ENCODE measurements at places on chromosomes 5 and 9. TPM values are rescaled to one million over a fixed set of nuclear protein-coding genes. Genes with fewer than 3 reads are reported as not detected.
A peak's percentile ranks its signal among the peaks of the same experiment; 100 is the strongest.

- peak; percentile 71 for DNase-seq
Measured at GRCh38 chr9:95880021-95880690, 4.7 kb downstream of the ERCC6L2 start.

GRCh38 chr9:115142517-115143270 is 24.7 kb upstream of the TNC start:
- no peak for DNase-seq

DNA sequence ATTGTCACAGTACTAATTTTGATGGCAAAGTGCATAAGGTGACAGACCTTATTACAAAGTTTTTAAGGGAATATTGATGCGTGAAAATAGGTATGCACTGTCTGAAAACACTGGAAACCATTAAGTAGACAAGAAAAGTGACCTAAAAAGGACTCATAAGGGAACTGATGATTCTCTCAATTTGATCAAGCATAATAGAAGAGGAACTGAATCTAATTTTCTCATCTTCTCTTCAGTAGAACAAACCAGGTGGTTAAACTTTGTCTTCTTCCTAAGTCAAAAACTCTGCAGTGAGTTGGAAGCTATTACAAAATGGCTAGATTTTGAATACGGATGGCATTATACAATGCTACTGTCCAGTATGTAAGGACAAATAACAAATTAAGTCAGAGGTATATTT is 53.4 kb downstream of the RNF145 start:
- DNase-seq = no peak

DNA sequence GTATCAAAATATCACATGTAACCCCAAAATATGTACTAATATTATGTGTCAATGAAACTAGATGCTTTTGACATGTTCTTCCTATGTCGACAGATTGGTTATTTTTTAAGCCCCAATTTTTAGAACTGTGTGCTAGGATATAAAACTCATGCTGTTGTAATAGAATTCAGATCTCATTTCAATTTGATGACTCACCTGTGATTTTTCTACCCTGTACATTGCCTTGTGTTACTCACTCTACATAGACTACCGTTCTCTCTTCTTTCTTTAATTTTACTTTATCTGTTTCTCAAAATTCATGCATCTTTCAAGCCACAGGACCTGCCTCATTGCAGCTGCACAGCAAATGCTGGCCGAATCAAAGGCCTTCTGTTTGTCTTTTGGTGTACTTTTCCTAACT is 284.5 kb downstream of the MAT2B start:
- no peak for DNase-seq

DNA sequence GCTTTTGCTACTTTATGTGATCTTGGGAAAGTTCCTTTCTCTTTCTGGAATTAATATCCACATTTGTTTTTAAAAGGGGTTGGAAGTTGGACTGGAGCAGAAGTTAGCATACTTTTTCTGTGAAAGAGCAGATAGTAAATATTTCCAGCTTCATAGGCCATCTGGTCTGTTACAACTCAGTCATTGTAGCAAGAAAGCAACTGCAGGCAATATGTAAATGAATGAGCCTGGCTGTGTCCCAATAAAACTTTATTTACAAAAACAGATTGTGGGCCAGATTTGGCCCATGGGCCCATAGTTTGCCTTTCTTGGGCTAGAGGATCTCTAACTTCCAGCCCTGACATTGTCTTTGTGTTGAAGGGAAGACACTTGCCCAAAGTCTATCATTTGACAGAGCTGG is 104.4 kb downstream of the ACTL7B start:
- DNase-seq = no peak

DNA sequence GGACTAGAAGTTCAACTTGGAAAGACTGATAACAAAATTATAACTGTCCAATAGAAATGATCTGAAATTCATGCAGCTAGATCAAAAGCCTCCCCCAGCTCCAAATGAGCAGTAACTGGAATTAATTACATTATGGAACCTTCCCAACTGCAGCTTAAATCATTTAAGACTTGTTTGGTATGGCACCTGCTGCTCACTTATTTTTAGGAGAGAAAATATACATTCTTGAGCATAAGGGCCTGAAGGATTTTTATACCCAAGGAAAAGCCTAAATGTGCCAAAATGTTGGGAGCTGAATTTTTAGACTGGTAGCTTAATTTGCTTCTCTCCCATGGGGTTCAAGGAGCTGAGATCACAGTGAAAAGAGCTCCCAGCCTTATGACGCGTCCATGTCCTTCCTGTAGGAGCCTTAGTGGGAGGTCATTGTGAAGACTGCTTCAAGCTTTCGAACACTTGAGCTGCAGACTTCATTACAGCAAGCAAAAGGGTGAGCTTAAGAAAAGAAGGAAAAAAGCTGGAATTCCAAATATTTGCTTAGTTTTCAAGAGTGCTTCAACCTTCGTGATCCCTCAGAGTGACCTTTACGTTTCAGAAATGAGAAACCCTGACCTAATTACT is 276.0 kb downstream of the DMAC1 start:
- no peak for DNase-seq

GRCh38 chr9:36213387-36213786 is 22.7 kb downstream of the CLTA start:
- DNase-seq = no peak

DNA sequence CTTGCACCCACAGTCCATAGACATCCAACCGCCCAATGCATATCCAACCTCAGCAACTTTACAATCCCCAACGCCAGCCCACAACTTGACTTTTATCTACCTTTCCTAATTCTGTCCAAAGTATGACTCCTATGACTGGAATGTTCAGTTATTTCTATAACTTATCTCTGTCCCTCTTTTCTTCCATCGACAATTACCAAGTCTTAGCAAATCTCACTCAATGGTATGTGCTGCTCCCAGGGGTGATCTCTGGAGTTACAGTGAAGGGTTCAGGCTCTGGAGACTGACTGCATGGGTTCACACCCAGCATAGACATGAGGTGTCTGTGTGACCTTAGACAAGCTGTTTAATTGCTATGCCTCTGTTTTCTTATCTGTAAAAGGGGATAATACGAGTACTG is 106.9 kb downstream of the SPOCK1 start:
- DNase-seq = no peak

- DNase-seq = no peak
Measured at GRCh38 chr9:11726659-11727058, 966.5 kb upstream of the TYRP1 start.

DNA sequence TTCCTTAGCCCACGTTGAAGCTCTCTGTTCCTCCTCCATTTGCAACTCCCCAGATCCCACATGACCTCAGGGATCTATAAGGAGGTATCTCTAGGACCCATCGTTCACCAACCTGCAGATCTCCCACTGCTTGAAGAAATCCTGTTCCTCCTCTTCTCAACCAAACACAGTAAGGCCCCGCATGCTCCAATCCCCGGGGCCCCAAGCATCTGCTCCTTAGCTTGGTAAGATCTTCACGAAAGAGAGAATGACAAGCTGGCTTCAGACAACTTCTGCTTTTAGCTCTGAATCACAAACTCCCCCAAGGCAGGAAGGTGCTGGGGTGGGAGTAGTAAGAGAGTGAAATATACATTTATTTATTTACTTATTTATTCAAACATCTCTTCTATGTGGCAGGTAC is 33.0 kb upstream of the ARHGAP26 start:
- DNase-seq = no peak

Gene PRRX2
- 109 TPM for total RNA-seq

Gene C9orf153
- not detected for total RNA-seq

Gene LIFR
- total RNA-seq = 4.2 TPM

- no peak for DNase-seq
Measured at GRCh38 chr9:69009708-69010107, 4.2 kb downstream of the PRKACG start.
